ENCODE measurements at places on chromosomes 12 and 14.
A peak's percentile ranks its signal among the peaks of the same experiment; 100 is the strongest.

DNA sequence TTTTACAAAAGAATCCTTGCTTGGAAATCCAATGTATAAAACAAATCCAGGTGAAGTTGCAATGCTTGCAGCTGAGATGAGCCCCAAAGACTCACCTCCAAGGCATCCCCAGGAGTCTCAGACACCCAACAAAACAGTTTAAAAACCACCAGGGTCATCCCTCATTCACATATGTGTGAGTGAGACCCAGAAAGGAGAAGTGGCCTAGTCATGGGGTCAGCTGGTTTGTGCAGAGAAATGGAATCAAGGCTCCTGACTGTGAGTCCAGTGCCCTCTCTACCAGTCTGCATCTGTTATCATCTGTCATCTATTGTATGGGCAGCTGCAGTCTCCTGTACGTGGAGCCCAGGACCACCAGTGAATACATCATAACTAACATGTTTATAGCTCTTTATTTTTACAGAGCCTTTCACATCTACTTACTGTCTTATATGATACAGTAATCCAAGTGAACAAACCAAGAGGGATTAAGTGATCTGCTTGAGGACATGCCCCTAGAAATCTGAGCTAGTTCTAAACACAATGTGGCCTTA lies 27.1 kb downstream of the PLEKHG7 start:
- DNase-seq: no peak

DNA sequence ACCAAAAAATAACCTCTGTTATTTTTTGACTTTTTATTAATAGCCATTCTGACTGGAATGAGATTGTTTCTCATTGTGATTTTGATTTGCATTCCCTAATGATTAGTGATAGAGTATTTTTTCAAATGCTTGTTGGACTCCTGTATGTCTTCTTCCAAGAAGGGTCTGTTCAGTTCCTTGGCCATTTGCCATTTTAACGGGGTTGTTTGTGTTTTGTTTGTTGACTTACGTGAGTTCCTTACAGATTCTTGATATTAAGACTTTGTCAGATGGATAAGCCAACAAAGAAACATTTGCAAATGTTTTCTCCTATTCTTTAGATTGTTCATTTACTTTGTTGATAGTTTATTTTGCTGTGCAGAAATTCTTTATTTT lies 651.6 kb upstream of the LRFN5 start:
- no peak for DNase-seq

DNA sequence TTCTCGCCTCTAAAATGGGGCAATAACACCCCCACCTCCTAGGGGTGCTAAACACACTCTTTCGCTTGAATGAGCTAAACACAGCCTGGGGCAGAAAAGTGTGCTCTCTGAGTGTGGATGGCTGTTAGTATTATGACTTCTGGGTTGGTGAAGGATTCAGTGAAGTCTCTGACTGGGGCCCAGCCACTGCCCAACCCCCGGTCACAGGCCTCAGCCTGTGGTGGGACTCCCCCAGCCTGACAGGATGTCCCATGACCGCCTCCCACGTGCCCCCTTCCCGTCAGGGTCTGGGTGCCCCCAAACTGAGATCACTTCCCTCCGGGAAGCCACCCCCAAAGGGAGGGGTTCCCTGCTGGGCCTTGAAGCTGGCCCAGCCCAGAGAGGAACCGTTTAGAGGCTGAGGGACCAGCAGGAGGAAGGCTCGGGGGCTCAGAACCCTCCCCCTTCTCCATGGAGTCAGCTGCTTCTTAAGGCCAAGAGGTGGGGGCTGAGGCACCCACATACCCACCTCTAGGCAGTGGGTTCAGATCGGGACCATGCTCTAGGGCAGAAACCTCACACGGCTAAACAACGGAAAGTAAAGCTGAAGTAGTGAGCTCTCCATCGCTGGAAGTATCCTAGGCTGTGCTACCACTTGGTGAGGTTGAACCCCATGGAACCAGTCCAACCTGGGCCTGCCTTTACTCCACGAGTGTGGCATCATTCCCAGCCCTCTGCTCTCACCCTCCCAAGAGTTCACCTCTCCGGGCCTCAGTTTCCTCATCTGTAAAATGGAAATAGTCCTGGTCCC lies 13.8 kb downstream of the DTX1 start:
- no peak for DNase-seq

GRCh38 chr12:92574051-92574783 lies 128.6 kb upstream of the PLEKHG7 start:
- no peak for DNase-seq

DNA sequence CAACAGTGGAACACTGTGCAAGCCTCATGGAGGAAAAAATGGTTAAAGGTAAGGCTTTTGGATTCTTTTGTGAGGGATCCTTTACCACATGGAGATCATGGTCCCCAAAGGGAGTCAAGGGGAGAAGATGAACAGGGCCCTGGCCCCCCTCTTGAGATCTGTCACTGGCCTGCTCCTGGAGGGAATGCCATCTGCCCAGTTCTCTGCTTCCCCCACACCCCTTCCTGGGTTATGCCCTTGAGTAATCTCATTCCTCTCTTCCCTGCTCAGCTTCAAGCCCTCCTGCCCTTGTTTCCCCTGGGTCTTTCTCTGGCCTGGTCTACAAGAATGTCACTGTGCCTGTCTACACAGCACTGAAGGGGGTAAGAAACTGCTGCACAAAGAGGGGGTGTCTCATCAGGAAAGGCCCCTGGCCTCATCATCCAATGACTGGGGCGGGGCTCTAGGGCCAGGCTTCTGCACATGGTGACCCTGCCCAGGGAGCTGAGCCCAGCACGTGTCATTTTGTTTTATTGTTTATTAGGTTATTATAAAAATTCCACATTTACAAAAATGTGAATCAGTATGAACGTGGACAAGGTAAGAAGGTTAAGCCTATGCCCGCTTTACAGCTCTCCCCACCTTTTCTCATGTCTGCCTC lies 30.3 kb downstream of the PIGH start:
- DNase-seq: no peak

DNA sequence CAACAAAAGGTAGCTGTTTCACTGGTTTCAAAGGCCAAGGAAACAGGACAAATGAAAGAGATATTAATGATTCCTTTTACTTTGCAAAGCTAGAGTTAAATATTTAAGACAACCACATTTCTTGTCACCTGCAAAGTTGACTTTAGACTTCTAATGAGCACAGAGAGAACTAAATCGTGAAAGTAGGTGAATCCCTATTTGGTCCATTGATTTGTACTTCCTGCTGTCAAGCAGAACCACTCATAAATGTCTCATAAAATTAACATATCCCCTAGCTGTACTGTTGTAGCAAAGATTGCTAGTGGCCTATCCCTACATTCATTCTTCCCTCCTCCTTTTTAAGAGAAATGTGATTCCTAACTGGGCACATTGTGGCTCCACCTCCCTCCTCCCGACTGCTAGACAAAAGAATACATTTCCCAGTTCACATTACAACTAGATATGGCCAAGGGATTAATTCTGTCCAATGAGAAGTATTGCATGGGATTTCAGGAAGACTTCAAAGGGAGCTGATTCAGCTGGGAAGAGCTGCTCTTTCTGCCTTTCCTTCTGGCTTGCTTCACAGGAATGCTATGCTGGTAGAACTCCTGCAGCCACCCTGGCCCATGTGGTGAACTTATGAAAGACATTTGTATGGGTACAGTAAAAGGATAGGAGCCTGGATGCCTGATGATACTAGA lies 227.5 kb upstream of the ABCD2 start:
- DNase-seq: no peak

DNA sequence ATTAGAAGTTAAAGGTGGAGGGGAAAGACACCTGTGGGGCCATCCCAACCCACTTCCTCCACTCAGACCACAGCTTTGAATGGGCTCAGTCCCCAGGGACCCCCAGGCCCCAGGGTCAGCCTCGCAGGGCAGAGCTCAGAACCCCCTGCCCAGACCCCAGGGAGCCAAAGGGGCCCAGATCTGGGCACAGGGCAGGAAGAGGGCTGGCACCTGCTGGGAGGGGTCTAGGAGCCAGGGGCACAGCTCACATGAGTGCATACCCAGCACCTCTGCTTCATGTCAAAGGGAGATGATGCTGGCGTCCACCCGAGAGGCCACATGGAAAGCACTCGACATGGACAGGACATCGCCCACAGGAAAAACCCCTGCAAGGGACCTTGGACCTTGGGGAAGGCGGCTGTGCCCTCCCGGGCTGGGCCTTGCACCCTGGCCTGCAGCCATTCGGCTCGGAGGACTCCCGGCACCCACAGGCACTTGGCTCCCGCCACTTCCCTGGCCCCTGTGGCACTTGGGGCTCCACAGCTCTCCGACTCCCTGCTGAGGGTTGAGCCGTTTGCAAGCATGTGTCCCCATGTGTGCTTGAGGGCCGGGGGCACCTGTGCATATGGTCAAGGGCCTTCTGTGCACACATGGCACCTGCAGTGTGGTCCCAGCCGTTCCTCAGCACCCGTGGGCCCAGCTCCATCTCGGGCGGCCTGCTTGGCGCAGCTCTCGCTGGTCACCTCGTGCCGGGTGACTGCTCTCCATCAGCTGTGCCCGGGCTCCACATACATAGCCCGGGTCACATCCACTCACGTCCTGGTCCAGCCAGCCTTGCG lies 7.8 kb upstream of the AMN start:
- DNase-seq: no peak

DNA sequence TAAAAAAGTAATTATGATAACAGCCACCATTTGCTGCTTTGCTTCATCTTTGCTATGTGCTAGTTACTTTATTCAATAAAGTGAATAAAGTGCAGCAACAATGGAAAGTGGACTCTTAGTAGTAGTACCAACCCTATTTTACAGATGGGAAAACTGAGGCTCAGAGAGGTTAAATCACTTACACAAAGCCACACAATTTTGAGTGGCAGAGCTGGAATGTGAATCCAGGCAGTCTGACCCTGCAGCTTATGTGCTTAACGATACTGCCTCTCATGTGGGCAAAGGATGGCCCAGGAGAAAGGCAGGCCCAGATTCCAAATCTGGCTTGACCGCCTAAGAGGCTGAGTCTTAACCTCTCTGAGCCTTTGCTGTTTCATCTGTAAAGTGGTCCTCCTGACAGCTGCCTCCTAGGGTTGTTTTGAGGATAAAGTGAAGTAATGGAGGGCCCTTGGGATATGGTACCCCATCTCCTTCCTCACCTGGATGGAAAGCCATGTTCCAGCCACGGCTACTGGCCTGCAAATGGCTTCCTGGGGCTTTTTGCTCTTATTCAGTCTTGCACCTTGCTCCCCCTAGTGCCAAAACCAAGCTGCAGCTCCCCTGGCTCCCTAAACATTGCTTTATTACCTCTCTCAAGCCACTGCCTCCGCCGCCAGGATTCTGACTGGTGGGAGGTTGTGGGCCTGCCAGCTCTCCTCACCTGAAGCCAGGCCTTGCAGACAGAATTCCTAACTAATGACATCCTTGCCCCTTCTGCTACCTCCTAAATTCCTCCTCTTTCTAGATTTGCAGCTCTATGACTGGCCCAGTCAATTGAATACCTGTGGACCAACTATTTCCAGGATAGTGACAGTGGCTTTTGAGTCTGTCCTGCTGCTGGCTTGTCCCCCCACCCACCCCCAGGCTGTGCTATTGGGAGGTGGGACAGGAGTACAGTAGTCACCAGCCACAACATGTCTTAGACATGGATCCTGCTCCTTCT lies 283.3 kb upstream of the PWP1 start:
- DNase-seq: peak; percentile 18

GRCh38 chr12:17016116-17016864 lies 410.3 kb upstream of the LMO3 start:
- DNase-seq: no peak

GRCh38 chr12:114164351-114164750 lies 198.2 kb upstream of the RBM19 start:
- DNase-seq: no peak

DNA sequence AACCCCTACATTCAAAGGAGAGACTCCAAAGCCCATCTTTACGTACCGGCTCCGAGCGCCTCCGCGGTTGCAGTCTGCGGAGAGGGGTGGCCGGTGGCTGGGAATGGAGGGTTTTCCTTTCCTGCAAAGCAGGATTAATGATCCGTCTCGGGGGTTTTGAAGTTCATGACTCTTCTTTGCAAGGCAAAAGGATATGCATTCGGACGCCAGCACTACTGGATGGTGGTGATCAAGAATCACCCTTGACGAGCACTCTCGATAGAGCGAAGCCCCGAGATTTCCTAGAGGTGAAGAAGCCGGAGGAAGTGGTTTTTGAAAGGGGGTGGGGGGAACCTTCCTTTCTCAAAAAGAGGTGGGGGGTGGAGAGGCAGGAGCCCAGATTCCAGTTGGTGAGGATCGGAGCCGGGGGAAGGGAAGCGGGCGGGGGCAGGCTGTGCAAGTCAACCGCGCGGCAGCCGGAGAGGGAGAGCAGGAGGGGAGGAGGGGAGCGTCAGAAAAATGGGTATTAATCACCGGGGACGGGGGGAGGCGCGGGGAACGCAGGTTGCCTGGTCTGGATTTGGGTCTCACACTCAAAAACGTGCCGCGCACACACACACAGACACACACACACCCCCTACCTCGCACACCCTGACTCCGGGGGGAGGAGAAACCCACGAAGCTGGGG lies at the start of gene GRIN2B:
Gene GRIN2B, minus strand, starts transcription at position 307 of the 667 bp plus-strand sequence. CDS start 115,394 bp downstream, outside the sequence.
- DNase-seq: no peak

DNA sequence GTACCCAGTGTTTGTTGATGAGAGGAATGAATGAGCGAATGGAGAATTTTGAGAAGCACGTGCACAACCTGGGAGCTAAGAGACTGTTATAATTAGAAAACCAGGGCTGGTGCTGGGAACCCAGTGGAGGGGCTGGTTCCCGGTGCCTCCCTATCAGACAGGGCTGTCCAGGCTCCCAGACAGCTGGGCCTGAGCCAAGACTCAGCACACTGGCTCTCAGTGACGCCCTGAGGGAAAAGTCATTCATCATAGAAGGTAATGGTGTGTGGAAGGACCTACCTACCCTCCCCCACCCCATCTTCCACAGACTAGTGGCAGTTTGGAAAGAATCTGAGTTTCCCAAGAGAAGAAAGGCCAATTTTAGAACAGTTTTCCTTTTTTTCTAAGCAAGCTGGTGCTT lies 34.7 kb downstream of the KCNA5 start:
- no peak for DNase-seq

DNA sequence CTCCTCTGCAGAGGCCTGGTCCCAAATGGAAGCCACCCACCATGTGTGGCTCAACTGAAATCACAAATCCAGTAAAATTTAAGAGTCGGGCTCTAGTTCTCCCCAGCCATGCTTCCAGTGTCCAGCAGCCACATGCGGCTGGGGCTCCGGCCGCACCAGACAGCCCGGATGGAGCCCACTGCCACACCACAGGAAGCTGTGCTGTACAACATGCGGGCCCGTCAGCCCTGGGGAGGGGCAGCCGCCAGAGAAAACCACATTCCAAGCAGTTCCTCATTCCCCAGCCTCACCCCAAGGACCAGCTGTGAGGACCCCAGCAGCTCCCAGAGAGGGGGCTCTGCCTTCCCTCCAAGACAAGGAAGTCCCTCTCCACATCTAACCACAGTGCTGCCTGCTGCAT lies 135.0 kb downstream of the NCOR2 start:
- no peak for DNase-seq

DNA sequence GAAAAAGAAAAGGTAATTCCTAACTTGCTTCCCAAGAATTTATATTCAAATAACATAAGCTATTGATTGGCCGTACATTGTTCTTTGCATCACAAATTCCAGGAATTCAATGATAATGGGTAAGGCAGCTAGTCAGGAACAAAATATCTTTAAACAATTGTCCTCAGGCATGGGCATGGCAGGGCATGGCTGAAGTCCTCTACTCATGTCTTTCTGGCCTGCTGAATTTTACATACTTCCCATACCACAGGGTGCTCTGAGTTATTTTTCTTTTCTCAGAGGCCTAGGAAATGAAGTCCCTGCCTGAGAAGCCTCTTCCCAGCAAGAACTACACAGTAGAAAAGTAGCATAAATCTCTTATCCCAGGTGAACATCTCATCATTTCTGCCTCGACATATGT lies 15.1 kb upstream of the DRAM1 start:
- no peak for DNase-seq

All from stimulated activated CD8-positive, alpha-beta memory T cell treated with anti-CD3 and anti-CD28 coated beads, Interleukin-2, amount 100 ng/mL, for 1 hour (primary cell).